ENCODE measurements at places on chromosomes 4 and X.

DNA sequence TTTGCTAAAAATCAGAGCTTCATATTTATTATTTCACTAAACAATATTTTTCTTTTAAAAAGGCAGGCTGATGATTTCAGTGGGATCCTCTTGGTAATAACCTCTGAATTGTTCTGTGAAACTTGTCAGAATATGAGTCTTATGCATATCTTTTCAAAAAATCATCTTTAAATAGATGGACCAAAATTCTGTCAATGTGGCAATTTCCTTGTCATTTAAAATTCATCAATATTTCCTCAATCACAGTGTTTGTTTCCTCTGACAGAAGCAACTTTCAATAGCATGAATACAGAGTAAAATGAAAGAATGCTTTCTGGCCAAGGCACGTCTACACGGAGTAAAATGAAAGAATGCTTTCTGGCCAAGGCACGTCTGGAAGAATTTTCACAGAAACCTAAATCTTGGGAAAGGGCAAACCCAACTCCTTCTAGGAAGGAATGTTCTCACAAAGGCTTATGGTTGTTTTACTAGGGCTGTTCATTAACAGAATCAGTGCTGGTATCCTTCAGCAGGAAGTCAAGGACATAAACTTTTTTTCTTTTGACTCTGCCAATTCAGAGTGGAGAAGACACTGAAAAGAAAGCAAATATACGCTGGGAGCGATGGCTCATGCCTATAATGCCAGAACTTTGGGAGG, 99.0 kb upstream of the GPR34 start:
- DNase-seq: no peak

DNA sequence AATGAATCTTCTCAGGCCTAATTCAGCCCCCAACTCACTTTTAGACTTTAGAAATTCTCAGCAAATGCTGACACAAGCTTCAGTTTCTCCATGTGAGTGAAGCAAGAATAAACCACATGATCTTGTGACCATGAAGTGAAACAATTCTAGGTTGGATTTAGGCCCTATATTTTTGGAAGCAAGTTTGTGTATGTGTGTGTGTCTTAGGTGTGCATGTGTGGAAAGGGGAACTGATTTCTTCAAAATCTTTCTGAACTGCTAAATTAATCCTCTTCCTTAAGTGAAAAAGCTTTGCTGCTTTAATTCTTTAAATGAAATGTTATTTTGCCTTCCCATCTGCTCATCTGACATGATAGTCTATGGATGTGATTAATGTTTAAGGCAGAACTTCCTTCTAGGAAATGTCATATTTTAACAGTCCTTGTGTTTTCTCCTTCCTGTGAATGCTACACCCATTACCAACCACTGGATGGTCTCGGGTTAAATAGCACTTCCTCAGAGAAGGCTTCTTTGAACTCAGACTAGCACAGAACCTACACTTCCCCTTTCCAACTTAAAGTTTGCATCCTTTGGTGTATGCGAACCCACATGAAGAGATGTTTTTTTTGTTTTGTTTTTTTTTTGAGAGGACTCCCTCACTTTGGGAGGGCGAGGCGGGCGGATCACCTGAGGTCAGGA, 1.2 kb upstream of the TMEM144 start:
- no peak for DNase-seq

- DNase-seq: no peak
Observed at GRCh38 chr4:161189286-161190134, 974.3 kb downstream of the FSTL5 start.

DNA sequence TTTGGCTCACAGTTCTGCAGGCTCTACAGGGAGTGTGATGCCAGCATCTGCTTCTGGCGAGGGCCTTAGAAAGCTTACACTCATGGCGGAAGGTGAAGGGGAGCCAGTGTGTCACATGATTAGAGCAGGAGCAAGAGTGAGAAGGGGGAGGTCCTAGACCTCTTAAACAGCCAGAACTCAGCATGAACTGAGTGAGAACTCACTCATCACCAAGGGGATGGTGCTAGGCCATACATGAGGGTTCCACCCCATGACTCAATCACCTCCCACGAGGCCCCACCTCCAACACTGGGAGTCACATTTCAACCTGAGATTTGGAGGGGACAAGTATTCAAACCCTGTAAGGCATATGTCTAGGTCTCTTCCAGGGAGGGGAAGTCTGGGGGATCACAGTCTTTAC, 33.4 kb downstream of the SPRY1 start:
- DNase-seq: no peak

- DNase-seq: no peak
Observed at GRCh38 chrX:37781081-37781480, 1.2 kb downstream of the CYBB start.

DNA sequence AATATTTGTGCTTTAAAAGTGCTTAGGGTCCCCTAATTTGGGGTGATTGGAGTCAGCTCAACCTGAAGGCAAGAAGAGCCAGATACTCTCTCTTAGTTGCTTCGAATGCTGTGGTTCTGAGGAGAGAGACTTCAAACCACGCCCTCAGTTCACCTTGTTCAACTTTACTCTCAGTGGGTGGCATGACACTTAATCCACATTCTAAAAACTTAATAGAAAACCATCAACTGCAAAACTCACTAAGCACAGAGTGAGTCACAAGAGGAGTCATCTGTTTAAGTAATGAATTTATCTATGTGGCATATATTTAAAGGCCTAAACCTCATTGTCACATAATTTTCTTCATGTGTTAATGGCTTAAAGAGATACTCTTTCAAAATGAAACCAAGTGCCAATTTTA, 99.5 kb upstream of the SLC4A4 start:
- DNase-seq: no peak

DNA sequence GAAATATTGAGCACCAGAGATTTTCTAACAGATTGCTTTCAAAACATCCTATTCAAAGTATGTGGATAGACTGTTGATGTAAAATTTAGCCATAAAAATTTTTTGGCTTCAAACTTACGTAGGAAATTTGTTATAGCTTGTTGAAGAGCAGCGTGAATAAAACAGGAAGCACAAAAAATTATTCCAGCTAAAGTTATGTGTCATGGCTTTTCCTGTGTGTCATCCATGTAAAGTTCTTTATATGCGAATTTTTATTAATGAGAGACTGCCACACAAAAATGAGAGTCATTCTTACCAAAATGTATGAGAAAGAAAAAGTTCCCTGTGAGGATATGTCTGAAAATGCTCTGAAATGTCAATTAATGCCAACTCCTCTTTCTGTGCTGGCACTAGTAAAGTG, 19.5 kb downstream of the EPGN start:
- DNase-seq: no peak

GRCh38 chr4:140138428-140138827, 15.6 kb downstream of the MAML3 start:
- DNase-seq: no peak

DNA sequence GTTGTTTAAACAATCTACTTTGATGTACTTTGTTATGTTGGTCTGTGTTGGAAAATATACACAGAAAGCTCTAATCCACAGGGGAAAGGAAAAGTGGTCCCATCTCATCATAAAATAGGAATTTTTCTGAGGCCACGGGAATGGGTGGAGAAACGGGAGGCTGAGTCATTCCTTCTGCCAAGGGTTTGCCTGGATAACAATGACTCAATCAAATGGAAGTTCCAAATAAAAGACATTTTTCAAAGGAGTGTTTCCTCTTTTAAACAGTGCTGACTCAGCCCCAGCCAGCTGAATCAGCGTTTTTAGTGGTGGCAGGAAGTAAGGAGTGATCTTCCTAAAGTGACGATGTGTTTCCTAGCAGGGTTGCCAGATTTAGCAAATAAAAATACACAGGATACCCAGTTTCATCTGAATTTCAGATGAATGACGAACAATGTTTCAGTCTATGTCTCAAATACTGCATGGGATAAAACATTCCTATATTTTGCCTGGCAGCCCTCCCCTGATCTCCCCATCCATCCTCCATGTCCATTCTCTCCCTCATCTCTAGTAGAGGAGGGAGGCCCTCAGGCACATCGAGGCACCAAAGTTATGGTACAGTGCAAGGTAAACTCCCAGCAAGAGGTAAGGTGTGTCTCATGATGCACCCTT, 345.4 kb upstream of the GATB start:
- no peak for DNase-seq

DNA sequence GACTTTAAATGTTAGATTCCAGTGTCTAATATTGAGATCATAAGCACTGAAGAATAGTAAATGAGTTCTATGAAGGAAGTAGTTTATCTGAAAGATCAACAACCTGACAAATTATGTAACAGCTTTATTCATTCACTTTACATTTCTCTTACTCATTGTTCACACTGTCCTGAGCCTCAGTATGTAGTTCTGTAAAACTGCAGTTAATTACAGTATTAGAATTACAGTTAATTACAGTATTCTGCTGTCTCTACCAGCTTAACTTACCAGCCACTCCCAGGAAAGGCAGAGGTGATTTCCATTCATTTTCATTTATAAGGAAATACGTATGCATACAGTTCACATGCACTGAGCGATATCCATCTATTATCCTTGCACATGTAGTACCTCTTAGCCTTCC, 32.7 kb downstream of the NFKB1 start:
- DNase-seq: no peak

- DNase-seq: no peak
Observed at GRCh38 chrX:19785647-19786046, 101.8 kb downstream of the SH3KBP1 start.

DNA sequence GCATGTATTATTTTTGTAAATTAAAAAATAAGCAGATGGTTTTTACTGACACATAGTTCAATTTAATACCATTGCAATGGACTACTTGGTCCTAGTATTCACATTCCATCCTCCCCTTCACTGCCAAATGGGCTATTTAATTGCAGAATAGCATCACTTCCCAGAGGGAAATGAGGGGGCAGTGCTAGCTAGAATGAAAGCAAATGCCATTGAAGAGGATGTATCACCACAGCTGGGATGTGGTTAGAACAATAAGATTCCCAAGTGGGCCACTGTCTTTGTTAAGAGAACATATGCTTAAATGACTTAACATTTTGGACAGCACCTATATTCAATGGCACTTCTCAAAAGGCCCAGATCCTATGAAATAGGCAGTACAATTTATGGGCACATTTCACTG, 224.7 kb downstream of the RBMX2 start:
- no peak for DNase-seq

- no peak for DNase-seq
Observed at GRCh38 chrX:9532349-9532748, 67.5 kb downstream of the TBL1X start.

GRCh38 chr4:13306356-13306755, 177.8 kb downstream of the RAB28 start:
- no peak for DNase-seq

GRCh38 chr4:71074452-71075299, 81.2 kb downstream of the DCK start:
- DNase-seq: no peak

DNA sequence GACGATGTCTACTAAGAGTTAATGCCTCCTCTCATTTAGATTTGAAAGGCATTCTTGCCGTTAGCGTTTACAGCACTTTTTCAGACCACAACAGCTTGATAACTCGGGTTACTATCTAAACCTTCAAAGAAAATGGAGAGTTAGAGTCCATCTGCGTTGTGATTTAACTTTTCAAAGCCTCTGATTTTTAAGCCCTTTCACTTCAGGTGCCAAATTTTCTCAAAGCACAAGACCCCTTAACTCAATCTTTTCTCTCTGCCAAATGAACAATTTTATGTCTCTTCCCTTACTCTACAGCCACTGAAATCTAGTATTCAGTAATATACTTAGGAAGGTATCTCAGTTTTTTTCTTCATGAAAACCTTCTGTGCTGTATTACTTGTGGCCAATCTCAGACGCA, 310.5 kb downstream of the TENM3 start:
- no peak for DNase-seq

GRCh38 chr4:71251261-71251660, 87.6 kb upstream of the SLC4A4 start:
- no peak for DNase-seq

DNA sequence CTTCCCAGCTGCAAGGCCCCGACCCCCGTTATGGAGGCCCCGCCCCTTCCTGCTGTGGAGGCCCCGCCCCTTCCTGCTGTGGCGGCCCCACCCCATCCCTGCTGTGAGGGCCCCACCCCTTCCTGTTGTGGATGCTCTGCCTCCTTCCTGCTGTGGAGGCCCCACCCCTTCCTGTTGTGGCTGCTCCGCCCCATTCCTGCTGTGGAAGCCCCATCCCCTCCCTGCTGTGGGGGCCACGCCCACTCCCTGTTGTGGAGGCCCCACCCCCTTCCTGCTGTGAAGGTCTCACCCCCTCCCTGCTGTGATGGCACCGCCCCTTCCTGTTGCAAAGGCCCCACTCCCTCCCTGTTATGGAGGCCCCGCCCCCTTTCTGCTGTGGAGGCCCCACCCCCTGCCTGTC, 104.9 kb upstream of the PSAPL1 start:
- DNase-seq: no peak

GRCh38 chrX:97266406-97267121, 382.9 kb downstream of the RPA4 start:
- DNase-seq: no peak

- DNase-seq: no peak
Observed at GRCh38 chr4:104969394-104970082, 177.1 kb upstream of the TET2 start.

- no peak for DNase-seq
Observed at GRCh38 chr4:145814246-145814645, 124.4 kb downstream of the ZNF827 start.

DNA sequence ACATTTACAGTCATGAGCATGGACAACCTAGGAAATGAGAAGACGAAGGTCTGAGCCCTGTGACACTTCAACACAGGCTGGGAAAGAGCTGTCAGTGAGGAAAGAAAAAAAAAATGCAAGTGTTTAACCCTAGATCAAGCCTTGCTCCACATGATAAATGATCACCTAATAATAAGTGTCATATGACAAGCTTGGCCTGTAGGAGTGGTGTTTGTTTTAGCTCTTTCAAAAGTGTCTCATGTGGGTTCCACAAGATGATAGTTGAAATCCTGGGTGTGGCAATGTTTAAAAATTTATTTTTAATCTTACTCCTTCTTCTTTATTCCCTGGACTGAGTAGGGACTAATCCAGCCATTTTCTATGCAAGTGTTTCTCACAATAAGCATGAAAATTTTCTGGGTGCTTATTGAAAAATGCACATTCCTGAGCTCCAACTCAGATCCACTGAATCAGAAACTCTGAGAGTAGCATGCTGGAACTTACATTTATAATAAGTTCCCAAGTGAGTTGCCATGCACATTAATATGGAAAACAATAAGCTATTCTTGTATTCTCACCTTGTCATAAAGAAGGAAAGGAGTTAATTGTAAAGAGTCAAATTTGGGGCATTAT, 138.3 kb downstream of the AREG start:
- DNase-seq: no peak

DNA sequence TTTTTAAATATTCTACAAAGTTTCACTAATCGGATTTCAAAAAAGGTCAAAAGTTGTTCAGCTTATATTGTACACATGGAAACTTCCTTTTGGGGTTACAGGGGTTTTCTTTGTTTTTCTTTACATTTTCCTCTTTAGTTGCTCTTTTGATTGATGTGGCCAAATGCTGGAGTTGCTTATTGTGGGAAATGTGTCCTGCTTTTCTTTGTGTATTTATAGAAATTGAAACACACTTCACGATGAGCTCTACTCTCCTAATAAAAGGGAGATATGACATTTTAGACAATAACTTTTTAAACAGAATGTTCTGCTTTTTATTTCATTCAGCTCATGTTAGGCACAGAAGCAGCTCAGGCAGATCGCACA, 50.7 kb upstream of the SPRY1 start:
- DNase-seq: no peak
